GM04503 (cell line): ENCODE measurements at places on chromosomes 1 and 21.

GRCh38 chr1:8681911-8682310, 135.5 kb downstream of the RERE start:
- DNase-seq, result no peak

GRCh38 chr1:56957931-56958330, 7.9 kb downstream of the C8B start:
- no peak for DNase-seq

DNA sequence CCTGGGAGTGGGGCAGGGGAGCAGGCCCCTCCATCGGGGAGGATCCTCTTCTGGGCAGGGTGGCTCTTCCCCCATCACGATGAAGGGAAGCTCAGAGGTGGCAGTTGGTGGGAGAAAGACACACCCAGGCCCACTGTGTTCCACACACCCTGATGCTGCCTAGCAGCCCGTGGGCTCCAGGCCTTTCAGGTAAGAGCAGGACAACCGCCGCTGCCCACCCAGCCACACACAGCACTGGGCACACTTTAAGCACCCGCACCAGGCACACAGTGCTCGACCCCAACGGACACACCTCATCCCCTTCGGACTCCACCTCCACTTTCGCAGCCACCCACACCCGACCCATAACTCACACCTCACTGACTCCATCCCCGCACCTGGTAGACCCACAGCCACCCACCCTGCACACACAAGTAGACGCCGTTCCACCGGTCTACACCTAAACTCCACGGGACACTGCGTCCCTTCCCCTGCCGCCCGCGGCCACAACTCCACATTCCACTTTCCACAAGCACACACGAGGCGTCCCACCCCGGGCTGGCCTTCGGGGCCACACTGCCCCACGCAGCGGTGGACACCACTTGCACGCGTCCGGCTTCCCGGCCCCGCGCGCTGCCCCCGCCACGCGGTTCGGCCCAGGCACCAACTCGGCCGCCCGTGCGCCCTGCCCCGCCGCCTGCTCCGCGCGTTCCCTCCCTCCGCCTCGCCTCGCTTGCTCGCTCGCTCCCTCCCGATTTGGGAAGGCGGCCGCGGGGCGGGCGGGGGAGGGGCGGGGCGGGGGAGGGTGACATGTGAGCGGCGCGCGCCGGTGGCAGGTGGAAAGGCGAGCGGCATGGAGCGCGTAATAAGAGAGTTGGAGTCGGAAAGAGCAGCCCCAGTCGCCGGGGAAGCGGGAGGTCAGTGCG, at the start of gene KCNQ4:
Gene KCNQ4 (plus strand): TSS at position 787 of the 905 bp plus-strand sequence. CDS start 307 bp downstream, outside the sequence.
- no peak for DNase-seq

GRCh38 chr1:59937636-59938210, 11.2 kb upstream of the CYP2J2 start:
- no peak for DNase-seq

- DNase-seq, result peak; percentile 28
These were observed 14.7 kb upstream of the CYYR1 start for GRCh38 chr21:26587736-26588201.

- DNase-seq, result no peak
These were observed 8.3 kb downstream of the NHLH2 start for GRCh38 chr1:115832651-115833050.

DNA sequence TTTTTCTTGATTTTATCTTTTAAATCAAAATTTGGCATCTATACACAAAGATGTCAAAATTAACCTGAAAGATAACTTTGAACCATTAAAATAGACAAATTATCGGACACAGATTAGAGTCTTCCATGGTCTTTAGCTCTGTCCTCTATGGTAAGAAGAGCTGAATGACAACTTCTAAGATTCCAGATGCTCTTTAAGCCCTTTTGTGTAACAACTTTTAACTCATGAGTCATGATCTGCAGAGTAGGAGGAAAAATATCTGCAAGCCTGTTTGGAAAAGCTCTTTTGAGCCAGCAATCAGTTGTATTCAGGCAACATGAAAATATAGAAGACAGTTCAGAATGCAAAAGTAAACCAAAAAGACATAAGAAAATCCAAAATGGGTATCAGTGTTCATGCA, 37.8 kb downstream of the TTC13 start:
- DNase-seq, result no peak

DNA sequence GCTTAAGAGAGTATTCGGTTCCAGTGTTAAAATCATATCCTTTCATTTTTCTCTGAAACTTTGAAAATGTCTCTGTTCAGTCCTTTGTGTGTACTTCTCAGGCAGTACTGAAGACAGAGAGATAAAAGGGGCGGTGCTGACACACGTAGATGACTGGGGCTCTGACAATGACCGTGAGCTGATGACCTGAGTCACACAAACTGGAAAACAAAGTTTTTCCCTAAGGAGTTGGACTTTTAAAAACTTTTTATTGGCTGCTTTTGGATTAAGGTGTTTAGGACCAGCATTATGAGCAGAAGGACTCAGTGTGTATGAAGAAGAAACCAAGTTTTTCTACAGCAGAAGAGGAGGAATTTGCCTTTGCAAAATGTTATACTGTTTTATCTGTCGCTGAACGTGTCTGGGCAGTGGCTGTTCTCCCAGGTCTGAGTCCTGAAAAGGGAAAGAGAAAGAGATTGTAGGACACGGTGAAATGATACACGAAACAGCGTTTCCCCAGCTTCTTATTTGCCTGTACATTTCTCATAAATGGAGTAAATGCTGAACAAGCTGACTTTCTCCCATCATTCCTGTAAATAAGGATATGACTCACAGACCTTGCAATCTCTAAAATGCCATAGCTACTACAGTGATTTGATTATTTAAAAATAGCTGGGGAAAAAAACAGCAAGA, 51.5 kb downstream of the MAP3K7CL start:
- DNase-seq, result peak; percentile 78

DNA sequence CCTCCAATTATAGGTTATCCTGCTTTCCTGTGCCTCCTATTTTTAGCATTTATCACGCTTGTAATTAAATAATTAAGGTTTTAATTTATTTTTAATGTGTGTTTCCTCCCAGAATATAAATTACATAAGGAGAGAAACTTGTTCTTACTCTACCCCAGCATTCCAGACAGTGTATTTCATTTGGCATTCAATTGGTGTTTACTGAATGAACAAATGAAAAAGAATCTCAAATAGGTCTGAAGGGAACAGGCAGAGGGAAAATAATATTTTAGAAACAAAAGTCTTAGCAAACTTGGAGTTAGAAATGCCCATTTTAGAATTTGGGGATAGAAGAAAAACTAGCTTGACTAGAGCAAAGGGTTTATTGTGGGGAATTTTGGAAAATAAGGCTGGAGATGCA, 9.9 kb upstream of the RSRP1 start:
- DNase-seq, result no peak

DNA sequence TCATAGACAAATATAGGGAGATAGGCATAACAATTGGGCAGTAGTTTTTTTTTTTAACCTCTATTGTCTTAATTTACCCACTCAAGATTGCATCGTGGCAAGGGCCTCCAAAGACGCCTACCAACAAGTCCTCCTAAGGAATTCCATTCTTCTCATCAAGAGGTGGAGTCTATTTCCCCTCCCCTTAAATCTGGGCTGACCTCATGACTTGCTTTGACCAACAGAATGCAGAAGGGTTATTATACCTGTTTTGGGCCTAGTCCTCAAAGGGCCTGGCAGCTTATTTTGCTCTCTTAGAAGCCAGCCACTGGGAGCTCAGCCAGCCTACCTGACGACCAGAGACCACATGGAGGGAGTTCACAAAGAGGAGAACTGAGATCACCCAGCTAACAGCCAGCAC, 92.3 kb downstream of the COQ8A start:
- DNase-seq, result no peak

GRCh38 chr1:186027621-186028020, 293.4 kb downstream of the HMCN1 start:
- no peak for DNase-seq

DNA sequence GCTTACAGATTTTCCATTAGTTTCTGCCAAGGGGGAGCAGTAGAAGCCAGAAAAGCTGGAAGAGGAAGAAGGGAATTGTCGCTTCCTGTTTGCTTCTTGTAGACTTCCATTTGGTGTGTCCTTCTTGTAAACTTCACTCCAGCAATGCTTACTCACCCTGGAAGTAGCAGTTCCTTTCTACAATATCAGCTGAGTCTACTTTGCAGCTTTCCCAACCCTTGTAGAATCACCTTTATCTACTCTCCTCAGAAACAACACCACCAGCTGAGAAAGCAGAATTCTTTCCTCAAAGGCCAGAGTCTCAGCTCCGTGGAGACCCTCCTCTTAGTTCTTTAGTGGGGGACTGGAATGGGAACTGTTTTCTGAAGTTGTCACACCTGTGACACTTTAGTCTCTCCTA, 1136.7 kb upstream of the TMPRSS15 start:
- no peak for DNase-seq

- DNase-seq, result no peak
These were observed 165.5 kb upstream of the TMEM51 start for GRCh38 chr1:14987829-14988603.

- no peak for DNase-seq
These were observed 221.9 kb upstream of the SAMSN1 start for GRCh38 chr21:14768042-14768441.

DNA sequence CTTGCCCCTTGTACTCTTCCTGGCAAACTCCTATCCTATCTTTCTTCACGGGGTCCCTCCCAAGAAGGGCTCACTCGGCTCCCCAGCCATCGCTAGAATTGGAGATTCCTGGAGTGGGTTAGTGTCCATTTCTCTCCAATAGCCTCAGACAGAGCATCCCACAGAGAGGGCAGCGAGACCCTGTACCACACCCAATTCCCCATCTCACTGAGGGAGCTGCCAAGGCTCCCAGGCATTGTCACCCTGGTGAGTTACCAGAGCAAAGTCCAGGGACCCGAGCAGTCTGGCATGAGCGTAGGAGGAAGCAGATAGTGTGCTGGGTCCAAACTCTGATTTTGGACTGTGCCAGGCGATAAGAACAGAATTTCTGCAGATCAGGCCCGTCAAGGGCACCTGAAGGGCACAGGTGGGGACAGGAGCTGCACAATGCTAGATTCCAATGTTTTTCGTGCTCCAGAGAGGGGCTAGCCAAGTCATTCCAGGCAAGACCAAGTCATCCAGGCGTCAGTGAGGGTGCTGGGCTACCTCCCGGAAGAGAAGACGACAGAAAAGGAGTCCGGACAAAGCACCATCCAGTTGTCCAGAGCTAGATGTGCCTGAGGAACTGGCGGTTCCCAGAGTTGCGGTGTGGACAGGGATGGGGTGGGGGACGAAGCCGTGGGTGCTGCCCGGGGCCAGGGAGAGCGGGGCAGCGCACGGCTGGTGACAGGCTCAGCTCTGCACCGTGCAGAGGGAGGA, 15.3 kb downstream of the AKR7A3 start:
- no peak for DNase-seq

GRCh38 chr1:21537932-21538630, 28.9 kb downstream of the ALPL start:
- no peak for DNase-seq

DNA sequence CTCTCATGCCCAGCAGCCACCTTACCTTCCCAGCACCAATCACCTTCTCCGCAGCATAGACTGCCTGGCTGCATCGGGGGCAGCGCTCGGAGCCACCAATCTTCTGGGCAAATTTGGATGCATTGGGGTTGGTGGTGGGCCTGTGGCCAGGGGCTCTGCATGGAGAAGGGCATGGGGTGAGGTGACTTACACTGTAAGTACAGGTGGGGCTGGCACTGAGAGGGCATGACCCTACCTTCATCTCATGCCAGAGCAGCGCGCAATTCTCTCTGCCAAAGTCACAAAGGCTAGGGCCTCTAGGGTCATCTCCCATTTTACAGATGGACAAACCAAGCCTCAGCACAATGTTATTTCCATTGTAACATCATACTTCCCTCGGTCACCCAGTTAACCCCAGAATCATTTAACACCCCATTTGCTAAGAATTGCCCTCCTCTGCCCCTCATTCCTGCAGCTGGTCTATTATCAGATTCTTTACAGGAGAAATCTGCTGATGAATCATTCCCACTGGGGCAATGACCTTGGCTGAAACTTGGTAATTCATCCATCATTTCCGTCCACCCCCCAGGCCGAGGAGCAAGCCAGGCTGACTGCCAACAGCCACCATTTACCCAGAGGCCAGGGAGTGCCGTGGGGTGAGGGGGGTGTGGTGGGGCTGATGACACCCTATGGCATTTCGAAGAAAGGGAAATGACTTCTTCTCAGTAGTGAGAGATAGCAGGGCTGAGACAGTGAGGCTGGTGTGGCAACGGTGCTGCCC, 17.9 kb downstream of the CSRP1 start:
- peak; percentile 91 for DNase-seq

DNA sequence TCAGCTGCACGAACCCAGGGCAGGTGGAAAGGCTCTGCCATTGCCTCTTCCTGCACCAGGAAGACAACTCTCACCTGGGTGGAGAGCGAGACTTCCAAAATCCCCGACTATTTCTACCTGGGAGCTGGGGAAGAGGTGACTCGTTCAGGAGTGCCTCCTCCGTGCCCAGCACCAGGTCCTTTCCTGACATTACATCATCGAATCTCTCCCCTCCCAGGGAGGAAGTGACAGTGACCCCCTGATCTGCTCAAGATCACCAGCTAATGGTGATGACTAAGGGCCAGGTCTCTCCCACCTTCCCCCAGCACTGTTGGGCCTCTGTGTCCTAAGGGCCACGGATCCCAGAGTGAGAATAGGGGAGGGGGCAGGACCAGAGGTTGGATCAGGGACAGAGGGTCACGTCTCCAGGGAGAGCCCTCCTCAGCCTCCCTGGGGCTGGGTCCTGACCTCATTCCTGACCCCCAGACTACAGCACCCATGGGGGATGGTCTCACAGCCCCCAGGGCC, 6.8 kb downstream of the MEGF6 start:
- no peak for DNase-seq

- DNase-seq, result no peak
These were observed 9.0 kb downstream of the IFNAR2 start for GRCh38 chr21:33238565-33239255.

DNA sequence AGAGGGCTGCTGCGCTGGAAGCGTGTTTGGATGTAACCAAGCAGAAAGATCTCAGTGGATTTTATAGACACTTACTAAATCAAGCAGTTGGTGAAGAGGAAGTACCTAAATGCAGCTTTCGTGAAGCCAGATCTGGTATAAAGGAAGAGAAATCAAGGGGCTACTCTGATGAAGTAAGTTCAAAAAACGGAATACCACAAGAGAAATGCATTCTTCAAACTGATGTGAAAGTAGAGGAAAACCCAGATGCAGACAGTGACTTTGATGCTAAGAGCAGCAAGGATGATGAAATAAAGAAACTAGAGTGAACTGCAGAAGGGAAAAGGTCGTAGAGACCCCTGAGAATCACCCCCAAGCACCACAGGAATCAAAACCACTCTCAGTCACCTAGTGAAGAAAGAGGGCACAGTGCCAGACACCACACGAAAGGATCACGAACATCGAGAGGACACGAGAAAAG, 40.8 kb upstream of the NEXN start:
- DNase-seq, result no peak
